Activated naive CD4-positive, alpha-beta T cell (primary cell): ENCODE measurements at places on chromosomes 5 and 9.

GRCh38 chr5:163177971-163178370 is 259.4 kb upstream of the CCNG1 start:
- no peak for DNase-seq

GRCh38 chr9:92482805-92483204 is 499 bp upstream of the ASPN start:
- DNase-seq = no peak

GRCh38 chr5:94670726-94671125 is 52.3 kb downstream of the SLF1 start:
- no peak for DNase-seq

- DNase-seq = no peak
Measured at GRCh38 chr9:14207352-14207995, 106.5 kb downstream of the NFIB start.

GRCh38 chr9:106179191-106179590 is 484.9 kb downstream of the TMEM38B start:
- no peak for DNase-seq
